ENCODE measurements at places on chromosomes 2 and 18.

DNA sequence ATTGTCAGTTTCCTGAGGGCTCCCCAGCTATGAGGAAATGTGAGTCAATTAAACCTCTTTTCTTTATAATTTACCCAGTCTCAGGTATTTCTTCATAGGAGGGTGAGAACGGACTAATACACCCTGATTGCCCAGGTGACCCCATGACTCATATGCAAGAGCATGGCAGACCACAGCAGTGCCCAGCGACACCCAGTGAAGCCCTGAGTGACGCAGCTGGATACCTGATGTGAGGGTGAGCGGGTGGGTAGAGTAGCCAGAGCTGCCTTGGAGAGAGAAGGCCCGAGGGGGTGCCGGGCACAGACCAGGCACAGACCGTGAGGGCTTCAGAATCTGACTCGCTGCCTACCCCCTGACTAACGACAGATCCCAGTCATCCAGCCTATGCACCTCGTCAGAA lies 15.4 kb downstream of the ALPG start:
- no peak for DNase-seq

DNA sequence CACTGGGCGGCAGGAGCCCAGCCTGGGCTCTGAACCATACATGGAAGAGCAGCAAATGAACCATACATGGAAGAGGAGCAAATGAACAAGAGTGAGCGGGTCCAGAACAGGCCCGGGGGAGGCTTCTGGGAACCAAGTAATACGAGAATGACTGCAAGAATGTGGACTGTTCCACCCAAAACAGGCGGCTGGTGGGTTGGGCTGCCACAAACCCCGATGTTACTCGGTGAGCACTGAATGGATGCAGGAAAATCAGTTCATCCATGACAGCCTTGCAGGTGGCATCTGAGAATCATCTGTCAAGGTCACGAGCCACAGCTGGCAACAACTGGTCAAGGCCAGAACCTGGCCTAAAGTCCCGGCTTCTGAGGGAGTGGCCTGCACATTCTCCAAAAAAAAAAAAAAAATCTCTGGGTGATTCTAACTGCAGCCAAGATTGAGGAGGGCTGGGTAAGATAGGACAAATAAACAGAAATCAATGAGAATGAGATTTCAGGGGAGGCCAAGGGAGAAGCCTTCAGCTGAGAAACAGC lies 106.1 kb downstream of the ZNF516 start:
- no peak for DNase-seq

DNA sequence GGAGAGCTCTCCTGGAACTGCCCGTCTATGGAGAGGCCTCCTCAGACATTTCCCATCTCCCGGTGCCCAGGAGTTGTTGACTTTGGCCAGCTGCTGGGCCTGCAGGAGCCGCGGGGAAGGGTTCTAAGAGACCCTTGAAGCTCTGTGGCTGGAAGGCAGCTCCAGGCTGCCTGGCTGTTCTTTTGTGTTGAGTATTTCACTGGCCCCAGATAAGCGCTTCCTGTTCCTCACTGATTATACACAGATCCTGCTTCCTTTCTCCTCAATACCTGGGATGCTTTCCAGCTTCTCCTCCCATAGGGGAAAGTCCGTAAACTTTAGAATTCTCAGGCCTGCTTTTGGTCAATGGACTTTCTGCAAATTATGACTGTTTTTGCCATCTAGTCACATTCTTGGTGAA lies 57.8 kb downstream of the TGOLN2 start:
- DNase-seq = no peak

DNA sequence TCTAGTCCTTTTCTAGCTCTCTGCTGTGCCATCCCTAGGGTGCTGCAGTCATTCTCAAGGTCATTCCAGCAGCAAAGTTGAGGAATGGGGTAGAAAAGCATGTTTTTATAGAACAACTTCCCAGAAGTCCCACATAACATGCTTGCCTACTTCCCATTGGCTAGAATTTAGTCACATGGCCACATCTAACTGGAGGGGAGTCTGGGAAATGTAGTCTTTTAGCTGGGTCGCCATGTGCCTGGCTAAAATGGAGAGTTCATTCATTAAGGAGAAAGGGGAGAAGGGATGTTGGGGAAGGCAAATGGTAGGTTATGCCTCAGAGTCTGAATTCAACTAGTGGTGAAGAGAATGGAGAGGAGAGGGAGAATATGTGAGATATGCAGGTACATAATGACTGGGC lies 85.7 kb downstream of the SLC4A3 start:
- DNase-seq = no peak

- DNase-seq = no peak
Measured at GRCh38 chr2:63692002-63692606, 103.3 kb downstream of the MDH1 start.

GRCh38 chr18:12564861-12565260 lies 93.0 kb downstream of the SPIRE1 start:
- no peak for DNase-seq

GRCh38 chr2:589281-590130 lies 87.7 kb downstream of the TMEM18 start:
- DNase-seq = no peak

DNA sequence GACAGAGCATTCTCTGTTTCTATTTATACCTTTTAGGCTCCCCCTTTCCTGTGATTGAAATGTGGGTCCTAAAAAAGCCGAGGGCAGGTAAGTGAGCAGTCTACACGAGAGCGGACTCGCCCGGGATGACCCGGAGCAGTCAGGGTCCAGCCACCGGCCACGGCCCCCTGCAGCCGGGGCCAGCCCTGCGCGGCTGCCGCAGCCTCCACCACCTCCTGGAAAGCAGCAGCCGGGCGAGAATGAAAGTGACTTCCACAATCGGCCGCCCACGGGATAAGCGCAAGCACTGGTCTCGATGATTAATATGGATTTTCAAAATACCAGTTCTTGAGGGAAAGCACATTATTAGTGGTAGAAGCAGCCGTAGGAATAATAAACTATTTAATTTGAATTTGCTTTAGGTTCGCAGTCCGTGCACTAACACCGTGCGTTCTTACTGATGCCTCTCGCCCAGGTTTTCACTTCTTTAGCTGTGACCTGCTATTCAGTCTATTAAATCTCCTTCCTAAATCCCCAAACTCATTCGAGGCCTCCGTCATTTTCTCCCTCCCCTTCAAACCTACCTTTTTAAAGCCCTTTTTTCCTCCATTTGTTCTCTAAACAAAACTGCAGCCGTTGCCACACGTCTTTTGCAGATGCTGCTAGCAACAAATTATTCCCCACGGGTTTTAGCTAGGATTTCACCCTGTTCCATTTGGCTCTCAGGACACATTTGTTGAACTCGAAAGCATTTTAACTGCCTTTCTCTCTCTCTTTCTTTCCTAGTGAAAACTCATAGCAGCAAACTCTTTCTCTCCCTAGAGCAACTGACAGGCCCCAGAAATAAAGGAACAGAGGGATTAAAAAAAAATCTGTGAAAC lies 1015.1 kb upstream of the PIK3C3 start:
- DNase-seq = no peak

- no peak for DNase-seq
Measured at GRCh38 chr2:105373895-105374401, 24.9 kb downstream of the FHL2 start.

GRCh38 chr2:99880148-99880963 lies 262.0 kb downstream of the AFF3 start:
- DNase-seq = no peak

DNA sequence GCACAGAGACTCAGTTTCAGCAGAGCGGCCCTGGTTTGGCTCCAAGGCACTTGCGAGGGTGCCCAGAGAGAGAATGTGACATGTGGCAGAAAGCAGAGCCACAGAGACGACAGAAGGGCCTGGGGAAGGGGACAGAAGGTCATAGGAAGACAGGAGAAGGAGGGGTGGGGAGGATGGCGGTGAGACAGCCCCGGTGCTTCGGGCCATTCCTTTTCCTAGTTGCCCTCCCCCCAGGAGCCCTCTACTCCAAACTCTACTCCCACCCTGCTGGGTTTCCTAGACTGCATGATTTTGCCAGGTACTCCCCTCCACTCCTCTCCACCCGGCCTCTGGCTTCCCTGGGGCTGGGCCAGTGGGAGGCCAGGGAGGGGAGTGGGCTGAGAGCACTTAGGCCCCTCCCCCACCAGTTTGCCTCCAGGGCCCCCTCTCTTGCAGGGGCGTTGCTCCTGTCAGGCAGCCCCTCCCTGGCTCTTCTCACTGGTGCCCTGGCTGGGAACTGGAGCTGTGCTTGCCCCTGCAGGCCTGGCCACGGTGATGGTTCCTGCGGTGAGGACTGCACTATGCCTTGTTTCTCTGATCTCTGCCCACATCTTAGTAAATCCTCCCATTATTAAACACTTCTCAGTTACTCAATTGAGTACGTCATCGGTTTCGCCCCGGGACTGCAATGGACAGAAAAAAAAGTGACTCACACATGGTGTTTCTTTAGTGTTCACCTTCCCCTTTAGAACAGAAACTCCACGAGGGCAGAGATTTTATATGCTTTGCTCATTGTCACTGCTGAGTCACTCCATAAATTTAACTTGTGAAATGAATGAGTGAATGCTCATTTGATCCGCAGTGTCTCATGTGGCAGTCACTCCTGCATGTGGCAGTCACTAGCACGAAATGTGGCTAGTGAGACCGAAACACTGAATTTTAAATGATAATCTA lies 58.7 kb upstream of the SP3 start:
- DNase-seq = no peak

GRCh38 chr2:55782528-55783173 lies 89.0 kb upstream of the PNPT1 start:
- no peak for DNase-seq

GRCh38 chr18:70822117-70822516 lies 533.3 kb downstream of the SOCS6 start:
- no peak for DNase-seq

GRCh38 chr2:227374158-227374557 lies 4.9 kb downstream of the TM4SF20 start:
- DNase-seq = no peak

DNA sequence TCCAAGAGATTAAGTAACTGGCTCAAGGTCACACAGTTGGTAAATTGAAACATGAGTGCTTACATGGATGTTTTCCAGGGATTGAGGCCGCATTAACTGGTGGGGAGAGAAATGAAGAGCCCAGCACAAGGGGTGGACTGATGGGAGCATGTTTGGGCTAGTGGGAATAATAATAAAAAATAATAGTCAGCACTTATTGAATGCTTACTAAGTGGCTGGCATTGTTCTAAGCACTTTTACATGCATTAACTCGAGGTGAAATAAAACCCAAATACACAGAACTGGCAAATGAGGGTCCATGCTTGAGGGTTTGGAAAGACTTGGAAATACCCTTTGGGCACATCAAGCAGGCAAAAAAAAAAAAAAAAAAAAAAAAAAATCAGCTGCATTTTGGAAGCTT lies 34.0 kb upstream of the CDK5R2 start:
- DNase-seq = no peak

DNA sequence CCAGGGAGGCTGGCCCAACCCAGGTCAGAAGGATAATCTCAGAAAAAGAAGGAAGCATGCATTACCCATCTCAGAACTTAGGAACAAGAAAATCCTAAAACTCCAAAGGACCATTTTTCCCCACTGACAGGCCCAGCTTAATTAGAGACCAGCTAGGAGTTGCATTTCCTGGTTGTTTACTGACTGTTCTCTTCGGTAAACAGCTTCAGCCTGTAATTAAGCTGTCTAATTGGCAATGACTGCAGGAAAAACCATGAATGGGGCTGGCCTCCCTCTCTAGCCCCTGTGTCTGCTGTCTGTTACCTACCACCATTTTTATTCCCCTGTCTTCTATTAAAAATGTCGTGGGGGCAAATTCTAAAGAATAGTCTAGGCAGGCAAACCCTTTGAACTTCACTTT lies 146.5 kb downstream of the AGAP1 start:
- DNase-seq = no peak

GRCh38 chr2:149185942-149186490 lies 144.4 kb upstream of the LYPD6 start:
- no peak for DNase-seq

DNA sequence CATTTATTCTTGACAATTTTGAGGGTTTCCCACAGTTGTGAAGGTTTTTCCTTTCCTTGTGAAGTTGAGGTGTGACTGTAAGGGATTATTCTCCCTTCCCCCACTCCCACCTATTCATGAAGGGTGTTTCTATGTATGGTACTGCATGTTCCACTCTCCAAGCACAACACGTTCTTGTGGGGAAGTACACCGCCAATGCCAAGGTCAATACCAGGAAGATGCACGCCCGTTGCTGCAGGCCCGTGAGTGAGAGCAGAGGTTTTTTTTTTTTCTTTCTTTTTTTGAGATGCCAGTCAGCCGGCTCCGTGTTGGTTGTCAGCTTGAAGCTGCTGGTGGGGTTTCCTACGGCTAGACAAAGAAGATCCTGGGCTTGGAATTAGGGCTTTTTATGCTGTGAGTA lies 38.6 kb upstream of the EPHA4 start:
- no peak for DNase-seq

- no peak for DNase-seq
Measured at GRCh38 chr2:124211461-124211860, 186.4 kb downstream of the CNTNAP5 start.

GRCh38 chr2:150468350-150468960 lies 19.0 kb downstream of the RND3 start:
- DNase-seq = no peak

GRCh38 chr2:234606896-234607295 lies 110.0 kb upstream of the ARL4C start:
- DNase-seq = no peak

DNA sequence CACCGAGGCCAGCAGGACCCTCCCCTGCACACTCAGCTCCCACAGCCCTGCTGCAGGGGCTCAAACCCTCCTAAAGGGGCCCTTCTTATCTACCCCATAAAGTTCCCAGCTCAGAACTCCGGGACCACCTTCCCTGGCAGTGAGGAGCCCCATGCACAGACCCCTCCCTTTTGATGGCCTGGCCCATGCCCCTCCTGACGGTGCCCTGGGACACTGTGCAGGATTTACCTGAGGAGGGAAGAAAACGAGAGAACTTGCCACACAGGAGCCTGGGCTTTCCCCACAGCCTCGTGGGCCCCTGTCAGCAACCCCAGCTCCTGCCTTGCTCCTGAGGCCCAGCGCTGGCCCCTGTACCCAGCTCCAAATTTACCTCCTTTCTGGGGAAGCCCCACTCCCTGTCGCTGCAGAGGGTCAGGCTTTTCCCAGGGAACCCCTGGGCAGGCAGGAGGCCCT lies 206.3 kb upstream of the SALL3 start:
- DNase-seq = no peak

DNA sequence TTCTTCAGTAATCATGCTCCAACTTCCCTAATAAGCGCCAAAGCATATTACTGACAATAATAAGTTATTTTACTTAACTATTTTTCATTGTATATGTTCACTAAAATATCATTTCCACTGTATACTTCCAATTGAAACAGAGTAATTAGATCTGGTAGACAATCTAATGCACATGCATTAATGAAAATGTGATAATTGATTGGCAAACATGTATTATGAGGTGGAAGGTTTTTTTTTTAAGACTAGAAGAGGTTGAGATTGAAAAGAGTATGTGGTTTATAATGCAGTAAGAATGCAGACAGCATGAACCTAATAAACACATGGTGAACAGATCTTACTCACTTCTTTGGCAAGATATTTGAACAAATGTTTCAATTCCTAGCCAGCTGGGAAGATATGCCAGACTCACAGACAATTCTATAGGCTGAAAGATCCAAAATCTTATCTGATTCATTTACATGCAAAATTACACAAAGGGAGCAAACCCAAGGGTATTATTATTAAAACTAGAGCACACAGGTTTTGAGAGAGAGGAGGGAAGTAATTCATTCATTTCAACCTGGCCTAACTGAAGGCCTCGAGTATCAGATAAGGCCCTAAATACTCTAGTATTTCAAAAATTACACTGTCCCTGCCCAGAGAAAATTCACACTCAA lies 2.8 kb downstream of the NCKAP1 start:
- no peak for DNase-seq
